ENCODE measurements at places on chromosomes 4 and X.

DNA sequence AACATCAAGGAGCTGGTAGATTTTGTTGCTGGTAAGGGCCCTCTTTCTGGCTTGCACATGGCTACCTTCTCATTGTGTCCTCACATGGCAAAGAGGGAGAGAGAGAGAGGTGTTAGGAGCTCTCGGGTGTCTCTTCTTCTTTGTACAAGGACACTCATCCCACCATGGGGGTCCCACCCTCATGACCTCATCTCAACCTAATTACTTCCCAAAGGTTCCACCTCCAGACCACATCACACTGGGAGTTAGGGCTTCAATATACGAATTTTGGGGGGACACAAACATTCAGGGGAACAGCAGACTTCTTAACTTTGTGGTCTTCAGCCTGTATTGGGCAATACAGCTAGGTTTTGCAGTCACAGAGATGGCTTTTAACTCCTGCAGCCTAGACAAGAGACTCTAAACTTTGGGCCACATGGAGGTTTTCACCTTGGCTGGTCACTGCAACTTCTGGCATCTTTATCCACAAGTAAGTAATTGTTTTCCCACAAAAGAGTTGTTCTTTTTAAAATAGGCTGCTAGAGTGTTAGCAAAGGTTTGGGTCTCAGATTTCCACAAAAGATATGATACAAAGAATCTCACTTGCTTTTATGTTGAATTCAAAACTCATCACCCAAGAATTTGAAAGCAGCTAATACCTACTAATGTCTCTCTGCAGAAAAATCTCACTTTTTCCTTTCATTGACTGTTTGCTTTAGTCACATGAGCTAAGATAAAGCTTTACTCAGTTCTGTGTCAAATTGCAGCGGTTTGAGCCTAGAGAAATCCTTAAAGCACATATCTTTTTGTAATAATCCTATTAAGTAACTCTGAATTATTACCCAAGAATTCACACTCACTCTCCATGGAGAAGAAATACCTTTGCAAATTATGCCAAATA, 39.6 kb upstream of the BBS12 start:
- no peak for DNase-seq

- DNase-seq = no peak
These were observed 29.4 kb downstream of the NSD2 start for GRCh38 chr4:1900624-1901023.

- no peak for DNase-seq
These were observed 13.7 kb upstream of the TMPRSS11E start for GRCh38 chr4:68433582-68433981.

- DNase-seq = no peak
These were observed 98.2 kb upstream of the ARSJ start for GRCh38 chr4:114077610-114078009.

- no peak for DNase-seq
These were observed 40.5 kb downstream of the SLC10A7 start for GRCh38 chr4:146481246-146481645.

DNA sequence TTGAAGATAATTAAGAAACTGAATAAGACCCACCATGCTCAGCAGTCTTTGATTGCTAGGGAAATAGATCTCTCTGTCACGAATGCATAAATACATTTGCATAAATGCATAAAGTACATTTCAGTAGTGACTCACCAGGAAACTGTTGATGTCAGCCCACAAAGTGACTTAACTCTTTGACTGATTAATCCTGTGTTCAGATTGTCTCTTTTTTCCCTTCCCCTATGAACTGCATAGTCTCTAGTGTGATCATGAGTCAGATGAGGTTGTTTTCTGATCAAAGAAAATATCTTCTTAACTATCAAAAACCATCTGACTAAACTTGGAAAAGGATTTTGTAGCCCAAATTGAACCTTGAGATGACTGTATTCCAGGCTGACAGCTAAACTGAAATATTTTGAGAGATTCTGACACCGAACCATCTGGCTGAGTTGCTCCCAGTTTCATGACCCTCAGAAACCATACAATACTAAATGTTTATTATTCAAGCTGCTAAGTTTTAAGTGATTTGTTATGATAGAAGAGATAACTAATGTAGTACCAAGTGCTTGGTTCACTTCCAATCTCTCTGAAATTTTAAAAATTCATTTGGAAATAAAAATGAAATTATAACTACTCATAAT, 1381.5 kb upstream of the AGA start:
- DNase-seq = no peak

GRCh38 chr4:11635342-11635741, 206.6 kb upstream of the HS3ST1 start:
- no peak for DNase-seq
